ENCODE measurements at places on chromosomes 7 and 10.

DNA sequence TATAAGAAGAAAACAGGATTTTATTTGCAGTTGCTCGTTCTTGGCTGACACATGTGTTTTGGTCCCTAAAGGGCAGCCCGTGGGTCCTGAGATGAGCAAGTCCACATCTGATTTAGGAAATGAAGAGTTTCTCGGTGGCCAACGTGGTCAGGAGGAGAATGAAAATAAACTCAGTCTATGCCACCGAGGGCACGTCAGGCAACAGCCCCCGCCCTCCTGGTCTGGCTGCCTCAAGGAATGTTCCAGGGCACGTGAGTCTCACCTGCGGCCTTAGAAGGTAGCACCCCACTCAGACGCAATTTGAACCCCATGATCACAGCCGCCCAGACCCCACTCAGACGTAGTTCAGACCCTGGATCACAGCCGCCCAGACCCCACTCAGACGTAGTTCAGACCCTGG lies 197.2 kb downstream of the ADARB2 start:
- no peak for DNase-seq

DNA sequence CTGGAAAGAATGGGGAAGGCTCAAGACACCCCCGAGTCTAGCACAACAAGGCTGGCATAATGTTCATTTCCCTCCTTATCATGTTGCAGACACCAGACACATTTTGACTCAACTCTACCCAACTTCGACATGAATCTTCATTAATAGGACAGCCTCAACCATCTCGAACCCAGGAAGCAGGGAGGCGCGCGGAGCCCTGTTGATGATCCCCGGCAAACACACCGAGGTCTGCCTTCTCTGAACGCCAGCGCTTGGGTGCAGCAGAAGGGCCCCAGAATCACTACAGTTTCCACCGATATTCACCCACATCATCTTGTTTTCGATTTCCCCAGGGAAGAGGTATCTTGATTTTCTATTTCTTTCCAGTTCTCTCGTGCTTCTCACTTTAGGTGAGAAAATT lies 563.6 kb downstream of the TCERG1L start:
- DNase-seq: no peak

- no peak for DNase-seq
Observed at GRCh38 chr10:72146071-72146470, 57.7 kb upstream of the SPOCK2 start.

GRCh38 chr10:123544986-123545385 lies 121.2 kb upstream of the GPR26 start:
- no peak for DNase-seq

GRCh38 chr10:110075686-110076085 lies 67.9 kb downstream of the ADD3 start:
- DNase-seq: no peak

GRCh38 chr10:23368816-23369640 lies 24.4 kb upstream of the C10orf67 start:
- peak; percentile 43 for DNase-seq

GRCh38 chr10:24351961-24352360 lies 143.0 kb downstream of the KIAA1217 start:
- no peak for DNase-seq

GRCh38 chr10:17662193-17663138 lies 18.5 kb downstream of the STAM start:
- DNase-seq: no peak

GRCh38 chr10:63763744-63764143 lies 242.5 kb downstream of the REEP3 start:
- no peak for DNase-seq

GRCh38 chr7:38147005-38147404 lies 31.0 kb upstream of the STARD3NL start:
- no peak for DNase-seq

DNA sequence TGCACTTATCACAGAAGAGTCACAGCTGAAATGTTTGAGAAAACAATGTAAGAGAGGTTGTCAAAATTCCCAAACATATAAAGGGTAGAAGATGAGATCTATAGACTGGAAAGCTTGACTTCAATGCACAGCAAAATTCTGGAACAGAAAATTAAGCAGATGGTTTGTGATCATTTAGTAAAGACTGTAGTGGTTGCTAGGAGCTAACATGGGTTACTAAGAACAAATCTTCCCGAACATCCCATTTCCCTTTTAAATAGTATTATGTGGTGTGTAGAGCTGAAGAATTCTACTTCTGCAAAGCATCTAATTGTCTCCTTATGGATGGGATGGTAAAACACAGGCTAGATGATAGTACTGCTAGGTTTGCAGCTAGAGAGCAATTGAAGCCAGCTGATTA lies 312.3 kb downstream of the CAMK1D start:
- no peak for DNase-seq

DNA sequence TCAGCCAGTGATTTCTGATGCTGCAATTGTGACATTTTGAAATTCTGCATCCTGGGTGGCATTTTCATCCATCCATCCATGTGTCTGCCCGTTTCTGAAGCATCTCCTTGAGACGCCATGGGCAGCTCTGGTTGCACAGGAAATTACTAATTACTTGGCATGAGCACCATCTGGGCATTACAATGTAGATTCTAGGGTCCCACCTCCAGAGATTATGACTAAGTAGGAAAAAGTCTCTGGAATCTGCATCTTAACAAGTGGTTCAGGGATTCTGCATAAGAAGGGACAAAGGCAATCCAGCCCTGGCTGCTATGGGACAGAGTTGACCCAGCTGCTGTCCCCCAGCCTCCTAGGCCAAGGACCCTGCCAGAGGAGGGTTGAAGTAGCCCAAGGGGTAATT lies 65.3 kb downstream of the CUZD1 start:
- no peak for DNase-seq

GRCh38 chr7:100968650-100969049 lies 715 bp upstream of the MUC12 start:
- DNase-seq: no peak

GRCh38 chr10:75531571-75532031 lies 100.2 kb downstream of the LRMDA start:
- DNase-seq: no peak

- no peak for DNase-seq
Observed at GRCh38 chr7:31991846-31992245, 78.4 kb downstream of the PDE1C start.

GRCh38 chr7:46955531-46955930 lies 626.4 kb downstream of the TNS3 start:
- DNase-seq: no peak

DNA sequence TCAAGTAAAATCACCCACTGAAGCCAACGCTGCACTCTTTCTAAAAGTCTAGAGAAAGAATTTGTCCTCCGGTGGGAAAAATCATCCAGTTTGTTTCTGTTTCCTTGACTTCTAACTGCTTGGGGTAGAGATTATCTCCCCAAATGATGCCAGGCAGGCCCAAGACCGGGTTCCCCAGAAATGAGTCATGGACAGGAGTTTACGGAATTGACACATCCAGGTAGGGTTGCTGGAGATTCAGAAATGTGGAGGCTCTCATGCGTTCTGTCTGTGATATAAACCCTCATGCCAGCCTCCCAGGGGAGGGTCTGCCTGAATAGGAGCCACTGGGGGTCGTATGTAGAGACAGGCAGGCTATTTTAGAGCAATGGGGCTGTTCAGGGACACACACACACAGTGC lies 230.9 kb downstream of the TCERG1L start:
- no peak for DNase-seq

DNA sequence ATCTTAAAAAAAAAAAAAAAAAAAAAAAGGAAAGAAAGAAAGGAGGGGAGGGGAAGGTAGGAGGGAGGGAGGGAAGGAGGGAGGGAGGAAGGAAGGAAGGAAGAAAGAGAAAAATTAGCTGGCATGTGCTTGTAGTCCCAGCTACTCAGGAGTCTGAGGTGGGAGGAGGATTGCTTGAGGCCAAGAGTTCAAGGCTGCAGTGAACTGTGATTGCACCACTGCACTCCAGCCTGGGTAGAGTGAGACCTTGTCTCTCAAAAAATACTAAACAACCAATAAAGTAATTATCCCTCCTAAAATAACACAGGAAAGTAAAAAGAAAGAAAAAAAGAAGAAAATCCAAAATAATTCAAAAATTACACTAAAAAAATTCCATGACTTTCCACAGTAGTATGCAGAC lies 13.8 kb upstream of the NRF1 start:
- DNase-seq: no peak

GRCh38 chr10:17766731-17767130 lies 14.7 kb downstream of the TMEM236 start:
- DNase-seq: no peak

- no peak for DNase-seq
Observed at GRCh38 chr10:63752318-63752717, 231.1 kb downstream of the REEP3 start.

GRCh38 chr7:7969306-7970236 lies 975 bp downstream of the GLCCI1 start:
- peak; percentile 46 for DNase-seq

DNA sequence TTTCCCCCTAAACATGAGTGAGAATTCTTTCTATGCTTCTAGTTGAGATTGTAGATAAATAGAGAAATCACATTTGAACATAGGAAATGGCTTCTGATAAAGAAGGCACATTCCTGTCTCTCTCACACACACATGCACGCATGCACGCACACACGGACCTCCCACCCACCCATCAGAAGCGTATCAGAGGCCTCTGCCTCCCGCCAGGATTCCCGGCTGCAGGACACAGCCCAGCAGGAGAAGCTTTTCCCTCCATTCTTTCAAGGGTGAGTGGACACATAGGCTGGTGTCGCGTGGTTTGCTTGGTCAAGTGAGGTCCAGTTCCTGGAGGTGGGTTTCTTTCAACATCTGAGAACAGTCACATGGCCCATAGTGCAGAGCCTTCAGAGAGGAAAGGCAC lies 34.2 kb downstream of the KLF6 start:
- no peak for DNase-seq

DNA sequence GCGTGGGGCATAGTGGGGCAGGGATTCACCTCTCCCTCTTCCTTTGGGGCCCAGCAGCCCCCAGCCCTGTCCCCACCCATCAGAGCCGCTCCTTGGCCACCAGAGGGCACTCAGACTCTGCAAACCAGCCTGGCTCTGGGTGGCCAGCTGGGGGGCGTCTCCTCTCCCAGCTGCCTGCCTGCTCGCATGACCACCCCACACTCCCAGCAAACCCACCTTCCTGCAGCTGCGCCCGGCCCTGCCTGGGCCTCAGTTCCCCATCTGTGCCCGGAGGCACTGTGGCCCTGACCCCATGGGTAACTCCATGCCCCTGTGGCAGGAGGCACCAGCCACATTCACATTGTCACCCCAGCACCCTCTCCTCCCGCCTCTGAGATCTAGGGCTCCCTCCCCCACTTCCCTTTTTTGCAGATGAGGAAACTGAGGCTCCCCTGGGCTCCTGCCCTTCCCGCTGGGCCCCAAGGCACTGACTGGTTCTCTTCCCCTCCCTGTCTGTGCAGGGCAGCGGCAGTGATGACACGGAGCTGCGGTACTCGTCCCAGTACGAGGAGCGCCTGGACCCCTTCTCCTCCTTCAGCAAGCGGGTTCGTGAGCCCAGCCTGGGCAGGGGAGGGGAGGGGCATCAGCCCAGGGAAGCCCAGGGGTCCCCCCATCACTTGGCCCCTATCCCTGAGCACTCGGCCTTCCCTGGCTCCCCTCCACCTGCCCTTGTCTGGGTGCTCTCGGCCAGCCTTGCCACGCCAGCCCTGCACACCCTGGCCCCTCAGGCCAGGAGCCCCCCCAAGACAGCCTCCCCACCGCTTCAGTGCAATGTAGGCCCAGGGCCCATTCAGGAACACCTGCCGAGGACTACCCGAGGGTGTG lies 6.9 kb upstream of the SH2B2 start:
- peak; percentile 86 for DNase-seq

DNA sequence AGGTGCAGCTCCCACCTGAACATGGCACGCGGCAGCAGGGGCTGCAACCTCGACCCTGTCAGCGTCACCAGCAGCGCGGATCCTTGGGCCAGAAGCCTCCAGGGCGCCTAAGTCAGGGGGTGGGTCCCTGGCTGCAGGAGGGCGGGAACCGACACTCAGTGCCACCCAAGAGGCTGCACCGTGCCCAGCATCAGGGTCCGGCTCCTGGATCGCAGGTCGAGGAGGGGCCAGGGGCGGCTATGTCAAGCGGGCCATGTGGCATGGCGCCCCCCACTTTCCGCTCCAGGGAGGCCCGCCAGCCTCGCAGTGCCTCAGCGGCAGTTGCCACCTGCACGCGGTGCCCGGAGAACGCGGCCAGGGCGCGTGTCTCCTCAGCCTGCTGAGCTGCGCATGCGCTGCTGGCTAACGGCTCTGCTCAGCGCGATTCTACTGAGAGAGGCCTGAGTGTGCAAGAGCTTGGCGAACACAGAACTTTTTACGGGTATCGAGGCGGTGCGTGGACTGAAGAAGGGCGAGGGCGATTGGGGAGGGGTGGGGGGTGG lies at the start of gene ANKRD30A:
ANKRD30A (plus strand) TSS at position 408 of the 542 bp plus-strand sequence. CDS start 190 bp downstream, outside the sequence.
- DNase-seq: no peak

DNA sequence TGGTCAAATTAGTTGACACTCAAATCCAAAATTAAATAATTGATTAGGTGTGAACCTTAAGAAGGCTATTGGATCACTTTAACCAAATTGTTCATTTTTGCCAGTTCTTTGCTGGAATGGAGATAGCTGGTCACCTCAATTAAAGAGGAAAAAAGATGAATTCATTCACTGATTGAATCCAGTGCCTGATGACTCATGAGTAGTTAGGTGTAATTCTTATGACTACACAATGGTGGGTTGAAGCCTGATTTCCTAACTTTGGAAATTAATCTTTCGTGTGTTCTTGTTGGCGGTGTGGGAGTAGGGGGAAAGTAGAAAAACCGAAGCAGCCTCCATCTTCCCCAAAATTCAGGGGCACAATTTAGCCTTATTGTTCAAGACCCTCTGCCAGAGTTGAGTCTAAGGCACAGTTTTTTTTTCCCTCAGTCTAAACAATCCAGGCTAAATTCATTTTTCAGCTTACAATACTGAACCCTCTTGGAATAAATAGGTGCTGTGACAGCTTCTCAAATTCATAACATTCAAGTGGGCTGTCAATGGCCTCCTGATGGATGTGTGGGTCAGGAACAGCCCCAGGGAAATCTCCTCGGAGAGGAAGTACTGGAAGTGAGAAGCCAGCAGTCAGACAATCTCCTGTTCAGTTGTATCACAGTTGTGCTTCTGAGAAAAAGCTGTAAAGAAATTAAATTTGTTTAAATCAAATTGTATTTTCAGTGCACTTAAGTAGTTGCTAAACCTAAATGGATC lies 356.6 kb downstream of the BBS9 start:
- DNase-seq: no peak

GRCh38 chr7:3754493-3755341 lies 453.7 kb downstream of the SDK1 start:
- DNase-seq: no peak

GRCh38 chr10:44293842-44294241 lies 91.1 kb downstream of the CXCL12 start:
- DNase-seq: no peak

DNA sequence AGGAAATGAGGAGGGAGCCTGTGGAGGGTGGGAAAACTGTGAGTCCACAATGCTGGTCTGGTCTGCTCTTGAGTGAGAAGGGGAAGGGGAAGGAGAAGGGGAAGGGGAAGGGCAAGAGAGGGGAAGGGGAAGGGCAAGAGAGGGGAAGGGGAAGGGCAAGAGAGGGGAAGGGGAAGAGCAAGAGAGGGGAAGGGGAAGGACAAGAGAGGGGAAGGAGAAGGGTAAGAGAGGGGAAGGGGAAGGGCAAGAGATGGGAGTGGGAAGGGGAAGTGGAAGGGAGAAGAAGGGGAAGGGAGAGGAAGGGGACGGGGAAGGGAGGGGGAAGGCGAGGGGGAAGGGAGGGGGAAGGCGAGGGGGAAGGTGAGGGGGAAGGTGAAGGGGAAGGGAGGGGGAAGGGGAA lies 213.2 kb downstream of the GRM8 start:
- no peak for DNase-seq

GRCh38 chr7:83677180-83677866 lies 28.4 kb upstream of the SEMA3E start:
- DNase-seq: no peak

- peak; percentile 82 for DNase-seq
Observed at GRCh38 chr7:99380823-99381663, 6.5 kb downstream of the ARPC1B start.

- no peak for DNase-seq
Observed at GRCh38 chr7:148334959-148335577, 255.5 kb upstream of the C7orf33 start.

All from GM20000 (cell line).